Caudate nucleus (tissue), 63 donors: ENCODE measurements at places on chromosomes 3 and 15.

GRCh38 chr3:61532739-61533500 is 28.5 kb upstream of the PTPRG start:
- DNase-seq, result no peak

DNA sequence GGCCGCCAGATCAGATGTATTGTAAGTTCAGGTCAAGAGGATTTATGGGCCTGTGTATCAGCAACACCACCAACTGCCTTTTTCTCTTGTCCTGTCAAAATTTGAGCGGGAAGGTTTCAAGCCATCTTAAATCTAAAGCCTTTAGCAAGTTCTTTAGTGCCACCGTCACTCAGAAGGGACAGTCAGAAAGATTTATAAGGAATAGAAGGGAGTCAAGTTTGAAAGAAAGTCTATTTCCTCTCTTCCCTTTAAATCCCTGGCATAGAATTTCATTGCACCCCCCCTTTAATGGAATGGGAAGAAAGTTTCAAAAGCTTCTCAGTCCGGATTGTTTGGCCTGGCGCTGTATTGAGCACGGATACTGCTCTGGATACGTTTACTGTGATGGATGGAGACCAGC is 359.4 kb downstream of the FEZF2 start:
- no peak for DNase-seq

DNA sequence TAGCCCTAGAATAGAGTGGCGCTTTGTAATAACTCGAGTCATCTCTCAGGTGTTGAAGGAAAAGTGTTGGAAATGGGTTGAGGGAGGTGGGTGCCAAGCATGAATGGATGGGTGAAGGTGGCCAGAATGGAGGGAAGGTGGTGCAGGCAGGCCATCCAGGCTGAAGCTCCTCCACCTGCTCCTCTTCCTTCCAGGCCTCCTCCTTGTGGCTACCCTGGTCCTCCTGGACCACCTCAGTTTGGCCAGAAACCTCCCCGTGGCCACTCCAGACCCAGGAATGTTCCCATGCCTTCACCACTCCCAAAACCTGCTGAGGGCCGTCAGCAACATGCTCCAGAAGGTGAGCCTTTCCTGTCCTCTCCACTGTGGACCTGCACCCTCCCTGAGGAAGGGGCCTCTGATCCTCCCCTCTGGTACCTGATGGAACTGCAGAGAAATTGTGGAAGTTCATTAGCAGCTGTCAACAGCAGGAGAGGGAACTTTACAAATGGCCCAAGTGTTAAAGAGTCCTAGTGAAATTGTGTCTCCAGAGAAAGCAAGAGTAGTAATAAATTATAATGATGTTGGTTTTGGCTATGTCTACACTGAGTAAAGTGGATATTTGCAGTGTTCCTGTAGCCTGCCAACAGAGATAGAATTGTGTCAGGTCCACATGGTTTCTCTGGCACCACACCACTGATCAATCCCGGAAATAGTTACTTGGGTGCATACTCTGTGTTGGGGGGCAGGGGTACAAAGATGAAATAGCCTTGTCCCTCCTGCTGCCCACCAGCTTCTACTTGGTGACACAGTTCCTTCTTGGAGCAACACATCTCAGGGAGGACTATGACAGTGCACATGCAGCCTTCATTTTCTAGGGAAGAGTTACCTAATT is 1.6 kb downstream of the IL12A start:
- no peak for DNase-seq

- peak; percentile 54 for DNase-seq
Observed at GRCh38 chr3:40505599-40506462, at the start of gene ZNF620. ZNF620 (plus strand) TSS chr3:40506039; CDS start chr3:40506353, 314 bp downstream.

GRCh38 chr15:50977162-50977561 is 68.7 kb downstream of the AP4E1 start:
- no peak for DNase-seq

DNA sequence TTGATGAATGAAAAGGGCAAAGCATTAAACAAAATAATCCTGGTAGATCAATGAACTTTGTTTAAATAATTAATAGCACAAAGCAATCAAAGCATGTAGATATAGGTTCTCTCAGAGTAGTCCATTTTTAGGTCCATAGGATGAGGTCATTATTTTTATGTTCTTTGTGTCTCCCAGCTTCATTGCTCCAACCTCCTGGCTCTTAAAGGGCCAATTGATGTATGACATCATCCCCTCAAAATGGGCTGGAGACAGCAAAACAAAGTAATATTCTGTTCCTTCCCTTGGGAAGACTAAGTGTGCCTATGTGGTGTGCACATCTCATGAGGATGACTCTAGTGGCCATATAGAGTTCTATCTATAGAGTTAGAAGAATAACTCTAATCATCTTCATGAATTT is 49.5 kb downstream of the HMG20A start:
- no peak for DNase-seq

GRCh38 chr3:99867594-99868310 is 50.1 kb downstream of the CMSS1 start:
- DNase-seq, result no peak

DNA sequence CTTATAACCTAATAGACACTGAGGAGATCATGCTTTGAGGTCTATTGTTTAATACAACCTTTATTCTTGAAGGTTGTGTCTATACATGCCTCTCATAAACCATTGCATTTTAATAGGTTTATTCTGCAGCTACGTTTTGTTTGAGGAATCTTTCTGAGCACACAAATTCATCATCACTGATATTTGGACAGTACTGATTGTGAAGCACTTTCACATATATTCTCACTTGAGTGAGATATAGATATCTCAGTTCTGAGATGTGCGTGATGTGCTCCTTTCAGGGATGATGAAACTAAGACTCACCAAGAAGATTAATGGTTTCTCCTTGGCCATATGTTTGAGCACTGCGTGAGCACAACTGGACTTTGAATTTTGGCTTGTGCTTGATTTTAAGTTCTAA is 374.4 kb downstream of the LPP start:
- no peak for DNase-seq

GRCh38 chr3:73653877-73654276 is 29.1 kb upstream of the PDZRN3 start:
- no peak for DNase-seq

- no peak for DNase-seq
Observed at GRCh38 chr15:36978126-36978525, 122.2 kb downstream of the MEIS2 start.

- no peak for DNase-seq
Observed at GRCh38 chr15:72082176-72082575, 35.8 kb downstream of the MYO9A start.

- no peak for DNase-seq
Observed at GRCh38 chr3:165336786-165337185, 140.6 kb upstream of the SLITRK3 start.

DNA sequence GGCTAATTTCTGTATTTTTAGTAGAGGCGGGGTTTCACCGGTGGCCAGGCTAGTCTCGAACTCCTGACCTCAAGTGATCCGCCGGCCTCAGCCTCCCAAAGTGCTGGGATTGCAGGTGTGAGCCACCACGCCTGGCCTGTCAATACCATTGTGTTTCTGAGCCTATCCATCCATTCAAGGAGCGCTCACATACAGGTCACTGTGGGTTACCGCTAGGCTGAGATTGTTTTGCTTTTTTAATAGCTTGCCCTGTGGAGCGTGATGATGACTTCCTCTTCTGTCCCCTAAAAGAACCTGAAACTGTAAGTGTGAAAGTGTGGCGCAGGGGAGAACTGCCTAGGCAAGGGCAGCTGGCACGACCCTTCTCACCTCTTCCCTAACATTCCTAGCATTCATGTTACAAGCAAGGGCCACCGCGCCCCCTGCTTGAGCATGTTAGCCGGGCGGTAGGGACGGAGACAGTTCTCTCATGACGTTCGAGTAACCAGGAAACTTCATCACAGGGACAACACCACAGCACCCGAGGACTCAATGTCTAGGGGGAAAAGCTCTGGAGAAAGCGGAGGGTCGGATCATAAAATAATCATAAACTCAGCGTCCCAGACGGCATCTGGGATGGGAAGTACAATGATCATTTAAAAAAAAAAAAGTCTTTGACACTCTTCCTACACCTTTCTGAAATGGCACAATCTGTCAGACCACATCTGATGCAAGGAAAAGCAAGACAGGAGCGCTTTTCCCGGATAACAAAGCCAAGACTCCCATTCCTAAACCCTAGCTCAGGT is 790 bp downstream of the LAMP3 start:
- DNase-seq, result no peak

DNA sequence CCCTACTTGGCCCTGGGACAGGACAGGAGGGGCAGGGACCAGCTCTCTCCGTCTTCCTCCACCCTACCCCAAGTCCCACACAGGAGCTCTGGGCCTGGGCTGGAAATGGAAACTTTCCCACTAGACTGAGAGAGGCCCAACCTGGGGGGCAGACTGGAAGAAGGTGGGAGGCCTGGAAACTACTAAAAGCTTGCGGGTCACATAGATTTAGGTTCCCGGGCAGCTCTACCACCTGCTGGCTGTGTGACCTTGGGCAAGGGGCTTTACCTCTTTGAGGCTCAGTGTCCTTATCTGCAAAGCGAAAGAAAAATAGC is 49.9 kb upstream of the CCDC174 start:
- no peak for DNase-seq

DNA sequence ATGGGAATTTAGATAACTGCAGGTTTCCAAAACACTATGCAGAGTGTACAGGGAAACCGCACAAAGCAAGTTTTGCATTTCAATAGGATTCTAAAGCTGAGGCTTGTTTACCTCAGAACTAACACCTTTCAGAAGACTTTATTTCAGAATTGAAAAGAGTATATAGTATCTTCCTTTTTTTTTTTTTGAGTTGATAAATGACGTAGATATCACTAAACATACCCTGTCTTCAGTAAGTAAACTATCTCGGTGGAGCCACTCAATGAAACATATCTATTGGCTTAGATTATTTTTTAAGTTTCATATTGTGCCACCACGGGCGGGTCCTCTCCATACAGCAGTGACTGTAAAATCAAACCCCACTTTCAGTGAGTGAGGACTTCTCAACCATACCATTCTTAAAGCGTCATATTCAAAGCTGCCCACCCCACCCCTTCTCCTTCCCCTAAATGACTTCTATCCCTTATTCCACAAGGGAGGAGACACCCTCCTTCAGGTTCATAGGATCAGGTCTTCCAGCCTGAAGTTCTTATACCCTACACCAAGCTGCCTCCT is 2.0 kb upstream of the TBL1XR1 start:
- DNase-seq, result no peak

DNA sequence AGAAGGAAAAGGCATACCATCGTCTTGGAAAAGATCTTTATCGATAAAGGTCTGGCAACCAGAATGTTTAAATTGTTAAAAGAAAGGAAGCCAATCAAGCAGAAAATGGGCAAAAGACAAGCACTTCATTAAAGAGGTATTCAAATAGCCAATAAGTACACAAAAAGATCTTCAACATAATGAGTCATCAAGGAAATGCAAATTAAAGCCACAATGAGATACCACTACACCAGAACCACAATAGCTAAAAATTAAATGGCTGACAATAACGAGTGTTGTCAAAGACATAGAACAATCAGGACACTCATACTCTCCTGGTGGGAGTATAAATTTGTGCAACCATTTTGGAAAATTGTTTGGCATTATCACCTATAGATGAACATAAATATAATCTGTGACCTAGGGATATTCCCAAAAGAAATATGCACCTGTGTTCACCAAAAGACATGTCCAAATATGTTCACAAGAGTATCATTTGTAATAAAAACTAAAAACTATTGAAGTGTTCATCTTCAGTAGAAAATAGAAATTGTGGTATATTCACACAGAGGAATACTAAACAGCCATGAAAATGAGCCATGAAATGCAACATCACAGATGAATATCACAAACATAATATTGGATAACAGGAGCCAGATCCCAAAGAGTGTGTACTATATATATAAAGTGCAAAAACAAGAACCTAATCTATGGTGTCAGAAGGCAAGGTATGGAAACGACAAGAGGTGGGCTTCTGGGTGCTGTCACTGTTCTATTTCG is 14.4 kb upstream of the BTBD1 start:
- no peak for DNase-seq

DNA sequence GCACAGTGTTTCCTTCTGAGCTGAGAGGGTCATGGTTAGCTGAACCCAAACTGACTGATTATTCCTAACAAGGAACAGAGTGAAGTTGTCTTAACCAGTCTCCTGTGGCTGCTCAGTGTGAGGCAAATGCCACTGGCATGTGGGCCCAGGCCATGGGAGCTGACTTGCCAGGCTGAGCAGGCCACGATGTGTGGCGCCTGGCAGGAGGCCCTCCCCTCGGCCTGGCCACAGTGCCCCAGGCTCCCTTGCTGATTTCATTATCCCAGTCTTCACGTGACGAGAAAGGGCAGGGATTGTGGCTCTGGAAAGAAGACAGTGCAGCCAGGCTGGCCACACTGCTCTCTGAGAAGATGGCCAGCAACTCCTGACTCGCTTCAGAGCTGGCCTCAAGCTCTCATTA is 58.8 kb downstream of the SLCO2A1 start:
- DNase-seq, result no peak

GRCh38 chr3:163490119-163490518 is 1588.2 kb downstream of the SI start:
- DNase-seq, result no peak

GRCh38 chr3:99879275-99879674 is 61.6 kb downstream of the CMSS1 start:
- DNase-seq, result no peak

DNA sequence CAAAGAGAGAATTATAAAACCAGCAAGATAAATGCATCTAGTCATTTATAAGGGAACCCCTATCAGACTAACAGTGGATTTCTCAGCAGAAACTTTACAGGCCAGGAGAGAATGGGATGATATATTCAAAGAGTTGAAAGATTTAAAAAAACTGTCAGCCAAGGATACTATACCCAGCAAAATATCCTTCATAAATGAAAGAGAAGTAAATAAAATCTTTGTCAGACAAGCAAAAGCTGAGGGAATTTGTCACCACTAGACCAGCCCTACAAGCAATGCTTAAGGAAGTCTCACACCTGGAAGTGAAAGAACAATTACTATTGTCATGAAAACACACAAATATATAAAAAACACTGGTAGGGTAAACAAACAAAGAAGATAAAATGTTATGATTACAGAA is 113.4 kb upstream of the FAM3D start:
- no peak for DNase-seq

- no peak for DNase-seq
Observed at GRCh38 chr15:96720251-96720650, 389.8 kb downstream of the NR2F2 start.

- DNase-seq, result no peak
Observed at GRCh38 chr15:62428851-62429598, 263.9 kb upstream of the C2CD4B start.

DNA sequence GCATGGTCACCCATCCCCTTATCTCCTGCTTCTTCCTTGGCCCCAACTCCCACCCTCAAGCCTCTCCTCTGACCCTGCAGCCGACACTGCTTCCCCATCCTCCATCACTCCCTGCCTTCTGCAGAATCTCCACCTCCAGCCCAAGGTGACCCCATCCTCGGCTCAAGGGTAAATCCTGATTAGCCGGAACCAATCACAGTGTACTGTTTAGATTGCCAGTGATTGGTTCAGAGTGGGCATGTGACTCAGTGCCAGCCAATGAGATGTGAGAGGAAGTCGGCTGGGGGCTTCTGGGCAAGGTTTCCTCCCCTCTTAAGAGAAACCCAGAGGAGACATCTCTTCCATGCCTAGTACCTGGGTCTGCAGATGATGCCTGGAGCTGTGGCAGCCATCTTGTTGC is 10.3 kb downstream of the CACNA2D2 start:
- no peak for DNase-seq

- DNase-seq, result no peak
Observed at GRCh38 chr3:109903100-109903499, 565.8 kb upstream of the DPPA4 start.
